ENCODE measurements at places on chromosomes 7 and 10.

GRCh38 chr10:86113044-86113443 lies 253.6 kb downstream of the GRID1 start:
- DNase-seq: no peak

GRCh38 chr7:157537056-157537455 lies 200.3 kb downstream of the DNAJB6 start:
- no peak for DNase-seq

DNA sequence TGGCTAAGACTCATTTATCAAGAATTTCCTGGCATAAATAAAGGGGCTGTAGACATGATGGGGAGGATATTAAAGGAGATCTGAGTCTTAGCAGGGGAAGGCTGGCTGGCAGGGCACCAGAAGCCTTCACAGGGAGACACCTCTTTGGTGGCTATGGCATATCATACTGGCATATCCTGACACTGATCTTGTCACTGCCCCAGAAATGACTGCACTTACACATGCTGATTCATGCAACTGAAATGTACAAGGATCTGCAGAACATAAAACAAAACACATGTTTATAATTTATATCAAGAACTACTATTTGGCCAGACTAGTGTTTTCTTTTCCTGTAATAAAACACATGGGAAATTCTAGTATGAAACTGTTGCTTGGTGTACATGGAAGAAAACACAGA lies 5.5 kb upstream of the LIPN start:
- no peak for DNase-seq

DNA sequence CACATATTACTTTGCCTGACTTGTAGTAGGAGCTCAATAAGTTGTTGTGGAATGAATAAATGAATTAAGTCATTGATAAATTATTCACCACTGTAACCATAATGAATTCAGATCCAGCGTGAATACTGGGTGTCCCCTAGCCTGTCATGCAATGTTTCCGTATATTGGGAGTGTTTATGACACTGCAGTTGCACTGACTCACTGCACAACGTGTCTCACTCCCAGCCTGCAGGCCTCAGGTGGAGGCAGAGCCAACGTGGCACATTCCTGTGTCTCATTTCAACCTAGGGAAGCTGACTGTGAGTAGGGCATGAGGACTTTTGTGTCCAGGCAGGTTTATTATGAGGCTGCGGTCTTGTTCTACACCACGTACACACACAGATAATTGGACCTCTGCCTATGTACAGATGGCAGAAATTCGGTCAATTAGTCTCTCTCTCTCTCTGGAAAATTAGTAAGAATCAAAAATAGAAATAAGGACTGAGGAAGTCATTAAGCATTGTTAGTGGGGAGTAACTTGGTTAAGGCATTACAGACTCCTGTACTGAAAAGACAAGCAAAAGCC lies 299.1 kb upstream of the IGFBP3 start:
- no peak for DNase-seq

- DNase-seq: peak; percentile 21
Observed at GRCh38 chr7:93055543-93056107, 62.2 kb downstream of the SAMD9 start.

DNA sequence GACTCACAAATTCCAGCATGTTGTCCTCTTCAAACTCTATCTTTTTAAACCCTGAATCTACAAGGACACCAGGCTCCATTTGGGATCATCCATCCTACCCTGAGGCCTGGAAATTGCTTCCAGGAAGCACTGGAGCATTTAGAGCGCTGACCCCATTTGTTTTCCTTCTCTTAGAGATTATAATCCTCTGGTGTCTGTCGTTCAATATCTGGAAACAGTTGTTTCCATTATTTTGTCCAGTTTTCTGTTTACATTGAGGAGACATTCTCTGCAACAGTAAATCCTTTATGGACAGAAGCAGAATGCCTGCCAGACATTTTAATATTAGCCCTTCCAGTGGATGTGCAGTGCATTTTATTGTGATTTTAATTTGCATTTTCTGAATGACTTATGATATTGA lies 119.4 kb upstream of the MEOX2 start:
- no peak for DNase-seq

DNA sequence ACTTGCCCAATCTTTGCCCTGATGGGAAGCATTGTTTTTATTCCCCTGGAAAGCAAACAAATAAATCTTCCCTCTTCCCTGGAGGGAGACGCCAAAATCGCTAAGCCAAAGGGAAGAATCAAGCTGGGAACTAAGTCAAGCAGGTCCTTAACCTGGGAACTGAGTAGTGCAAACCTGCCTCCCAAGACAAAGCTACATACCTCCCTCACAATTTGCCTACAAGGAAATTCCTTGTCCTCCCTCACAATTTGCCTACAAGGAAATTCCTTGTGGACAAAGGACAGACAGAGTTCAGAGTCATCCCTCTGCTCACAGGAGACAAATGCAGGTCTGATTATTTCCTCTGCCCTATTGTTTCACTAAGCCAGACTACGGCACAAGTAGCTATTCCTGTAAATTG lies 50.5 kb downstream of the SPOCK2 start:
- peak; percentile 35 for DNase-seq

- peak; percentile 51 for DNase-seq
Observed at GRCh38 chr10:12884851-12885250, 116.7 kb downstream of the CCDC3 start.

- DNase-seq: no peak
Observed at GRCh38 chr10:95451568-95452524, 109.3 kb downstream of the SORBS1 start.

GRCh38 chr7:128112781-128113221 lies 81.6 kb upstream of the LRRC4 start:
- DNase-seq: no peak

DNA sequence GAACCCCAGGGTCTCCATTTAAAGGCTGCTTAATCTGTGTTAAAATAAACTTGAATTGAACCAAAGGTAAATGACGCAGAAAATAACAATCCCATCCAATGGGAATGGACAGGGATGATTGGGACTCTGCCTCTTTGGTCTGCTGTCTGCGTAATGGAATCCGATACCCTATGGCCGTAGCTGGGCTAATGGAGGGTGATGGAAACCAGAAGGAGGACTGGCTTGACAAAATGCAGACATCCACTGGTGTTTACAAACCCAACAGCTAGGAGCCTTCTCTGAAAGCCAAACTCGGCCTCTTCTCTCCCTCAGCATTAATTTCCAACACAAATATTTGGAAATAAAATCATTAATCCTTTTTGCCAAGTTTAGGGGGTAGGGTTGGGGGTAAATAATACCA lies 162.2 kb upstream of the CHST15 start:
- DNase-seq: peak; percentile 8

- DNase-seq: no peak
Observed at GRCh38 chr7:38743899-38744298, 112.7 kb upstream of the AMPH start.

DNA sequence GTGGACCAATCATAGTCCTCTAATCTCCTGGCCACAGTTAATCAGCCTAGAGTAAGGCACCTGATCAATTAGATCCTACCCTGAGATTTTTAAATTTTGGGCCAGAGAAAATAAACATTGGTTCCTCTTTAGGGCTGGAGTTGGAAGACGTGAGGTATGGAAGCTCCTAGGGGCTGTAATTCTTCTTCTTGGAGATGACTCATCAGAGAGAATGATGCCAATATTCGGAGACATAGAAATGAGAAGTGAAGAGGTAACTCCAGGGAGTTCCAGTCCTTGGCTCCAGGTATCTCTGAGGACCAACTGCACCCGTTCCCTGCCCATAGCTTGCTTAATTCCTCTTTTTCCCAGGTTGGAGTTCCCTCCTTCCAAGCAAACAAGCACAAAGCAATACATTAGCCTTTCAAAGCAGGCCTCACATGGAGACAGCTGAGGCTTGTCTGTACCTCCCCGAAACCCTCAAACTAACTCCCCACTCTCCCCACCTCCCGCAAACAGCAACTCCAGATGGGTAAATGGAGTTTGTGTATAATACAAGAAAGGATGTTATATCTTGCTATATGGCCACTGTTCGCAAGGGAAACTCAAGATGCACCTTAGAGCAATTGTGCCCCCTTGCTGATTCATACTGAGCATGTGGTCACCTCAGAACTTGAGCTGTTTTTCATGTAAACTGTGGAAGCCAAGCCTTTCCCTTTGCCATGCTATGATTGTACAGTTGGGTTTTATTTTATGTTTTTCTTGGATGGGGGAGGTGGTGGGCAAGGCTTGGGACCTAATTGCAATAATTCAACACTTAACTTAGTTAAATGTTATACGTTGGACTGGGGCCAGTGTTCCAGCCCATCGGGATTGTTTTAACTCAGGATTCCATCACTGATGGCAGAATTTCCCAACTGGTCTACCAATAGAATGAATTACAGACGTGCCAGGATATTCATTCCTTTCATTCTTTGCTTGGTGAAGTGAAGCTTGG lies 29.3 kb downstream of the PIK3AP1 start:
- DNase-seq: no peak

- no peak for DNase-seq
Observed at GRCh38 chr10:72009425-72010081, 45.4 kb downstream of the CHST3 start.

GRCh38 chr10:70191161-70191971 lies 21.1 kb upstream of the SAR1A start:
- no peak for DNase-seq
